ENCODE measurements at places on chromosomes 4 and X. TPM values are rescaled to one million over a fixed set of nuclear protein-coding genes. Genes with fewer than 3 reads are reported as not detected.

Gene TSPAN6
- total RNA-seq: 57.6 TPM

Gene PDE6B
- 1.2 TPM for total RNA-seq

Gene CTAG1A
- total RNA-seq: not detected

- peak; percentile 24 for DNase-seq
Measured at GRCh38 chr4:2961811-2962441, 1.3 kb downstream of the NOP14 start.

GRCh38 chrX:29580560-29580959, 634.8 kb upstream of the MAGEB2 start:
- no peak for DNase-seq

DNA sequence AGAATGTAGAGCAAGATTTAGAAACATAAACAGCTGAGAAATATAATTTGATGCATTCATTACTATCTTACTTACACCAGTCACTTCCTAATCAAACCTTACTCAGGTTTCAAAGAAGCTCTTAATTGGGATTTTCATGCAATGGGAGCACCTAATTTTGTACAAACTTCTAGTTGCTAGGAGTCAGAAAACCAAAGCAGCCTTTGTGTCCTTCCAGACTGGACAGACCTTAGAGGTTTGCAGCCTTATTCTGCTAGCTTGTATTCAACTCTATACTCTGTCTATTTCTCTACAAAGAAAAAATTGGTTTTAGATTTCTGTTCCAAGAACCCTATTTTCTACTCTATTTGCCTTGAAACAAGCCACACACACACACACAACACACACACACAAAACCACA, 19.4 kb downstream of the GABRA2 start:
- no peak for DNase-seq

DNA sequence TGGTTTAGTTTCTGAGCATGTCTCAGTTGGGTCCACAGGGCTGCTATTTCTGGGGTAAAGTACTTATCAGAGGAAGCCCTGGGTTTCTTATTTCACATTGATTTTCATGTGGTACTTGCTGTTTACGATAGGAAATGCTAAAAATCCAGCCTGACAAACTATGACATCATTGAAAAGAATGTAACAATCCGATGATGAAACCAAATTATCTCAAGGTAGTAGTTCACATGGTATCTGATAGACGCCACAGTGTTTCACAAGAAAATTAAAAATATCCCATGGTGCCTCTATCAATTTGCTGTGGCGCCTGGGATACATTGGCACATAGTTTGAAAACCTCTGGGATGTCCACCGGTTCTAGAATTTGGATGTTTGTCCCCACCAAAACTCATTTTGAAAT, 418.9 kb upstream of the RPS6KA3 start:
- DNase-seq: no peak

GRCh38 chr4:159010100-159010499, 92.8 kb upstream of the RAPGEF2 start:
- no peak for DNase-seq

- no peak for DNase-seq
Measured at GRCh38 chr4:177032341-177032740, 239.6 kb upstream of the VEGFC start.

DNA sequence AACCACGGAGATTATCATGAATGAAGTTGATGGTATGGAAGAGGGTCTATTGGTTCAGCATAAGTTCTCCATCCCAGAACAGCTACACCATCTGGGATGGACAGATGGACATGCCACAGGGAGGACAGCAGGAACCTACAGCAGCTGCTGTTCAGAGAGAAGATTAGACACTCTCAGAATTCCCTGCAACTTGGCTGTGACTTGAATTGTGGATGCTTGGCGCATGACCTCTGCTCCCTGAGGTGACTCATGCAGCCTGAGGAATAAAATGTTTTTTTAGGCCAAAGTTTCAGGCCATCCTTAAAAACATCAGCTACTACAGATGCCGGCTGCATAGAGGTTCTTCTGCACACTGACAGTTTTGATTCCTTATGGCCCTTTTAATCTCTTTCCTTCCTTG, 97.3 kb downstream of the RS1 start:
- DNase-seq: no peak

- DNase-seq: no peak
Measured at GRCh38 chr4:114187592-114187991, 208.1 kb upstream of the ARSJ start.

All from colonic mucosa (tissue), 4 donors.